ENCODE measurements at places on chromosomes 7 and 10. TPM values are rescaled to one million over a fixed set of nuclear protein-coding genes. Genes with fewer than 3 reads are reported as not detected.

DNA sequence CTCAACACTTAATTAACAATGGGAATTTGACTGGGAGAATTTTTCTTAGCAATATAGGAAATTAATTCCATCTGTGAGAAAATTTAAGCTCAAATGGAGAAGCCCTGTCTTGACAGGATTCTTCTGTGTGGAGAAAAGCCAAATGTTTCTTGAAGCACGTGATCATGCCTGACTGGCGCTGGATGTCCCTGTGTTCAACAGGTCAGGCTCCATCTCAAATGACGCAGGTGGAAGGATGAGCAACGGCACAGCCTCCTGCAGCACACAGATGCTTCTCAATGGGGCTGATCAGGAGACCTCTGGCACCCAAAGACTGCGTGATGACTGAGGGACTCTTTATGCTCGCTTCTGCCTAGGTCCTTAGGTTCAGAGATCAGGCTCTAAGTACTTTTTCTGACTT, 143.8 kb downstream of the RSU1 start:
- DNase-seq: no peak

DNA sequence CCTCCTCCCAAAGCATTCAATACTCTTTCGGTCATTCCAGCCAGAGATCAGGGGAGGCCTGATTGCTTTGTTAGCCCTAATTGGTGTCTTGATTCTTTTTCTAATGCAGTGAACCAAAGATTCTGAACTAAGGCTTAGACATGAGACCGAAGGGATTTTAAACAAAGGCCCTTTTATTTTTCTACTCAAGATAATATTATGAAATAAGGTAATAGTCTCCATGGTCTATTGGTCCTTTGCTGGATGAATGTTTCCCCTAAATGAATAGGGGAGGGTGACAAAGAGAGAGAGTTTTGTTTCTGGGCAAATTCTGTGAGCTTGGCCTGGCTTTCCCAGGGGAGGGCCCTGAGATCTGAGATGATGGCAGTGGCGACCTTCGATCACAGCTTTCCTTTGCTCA, 449.1 kb downstream of the TYW1 start:
- DNase-seq: no peak

- DNase-seq: no peak
Observed at GRCh38 chr10:74652664-74653063, 173.7 kb upstream of the KAT6B start.

DNA sequence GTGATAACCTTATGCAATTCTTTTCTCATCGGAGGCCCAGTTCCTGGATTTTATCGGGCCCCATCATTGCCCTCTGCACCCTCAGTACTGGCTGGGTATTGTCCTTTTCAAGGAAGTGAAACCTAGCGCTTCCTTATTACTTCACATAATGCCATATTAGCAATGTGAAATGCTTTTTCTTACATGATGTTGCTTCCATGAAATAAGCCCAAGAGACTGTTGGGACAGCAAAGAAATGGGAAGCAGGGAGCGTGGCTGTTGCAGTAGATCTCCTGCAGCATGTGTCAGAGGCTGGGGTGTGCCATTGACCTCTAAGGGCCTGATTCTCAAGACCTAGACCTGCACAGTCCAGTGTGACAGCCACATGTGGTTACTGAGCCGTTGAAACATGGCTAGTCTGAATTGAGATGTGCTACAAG, 8.1 kb downstream of the CHN2 start:
- no peak for DNase-seq

DNA sequence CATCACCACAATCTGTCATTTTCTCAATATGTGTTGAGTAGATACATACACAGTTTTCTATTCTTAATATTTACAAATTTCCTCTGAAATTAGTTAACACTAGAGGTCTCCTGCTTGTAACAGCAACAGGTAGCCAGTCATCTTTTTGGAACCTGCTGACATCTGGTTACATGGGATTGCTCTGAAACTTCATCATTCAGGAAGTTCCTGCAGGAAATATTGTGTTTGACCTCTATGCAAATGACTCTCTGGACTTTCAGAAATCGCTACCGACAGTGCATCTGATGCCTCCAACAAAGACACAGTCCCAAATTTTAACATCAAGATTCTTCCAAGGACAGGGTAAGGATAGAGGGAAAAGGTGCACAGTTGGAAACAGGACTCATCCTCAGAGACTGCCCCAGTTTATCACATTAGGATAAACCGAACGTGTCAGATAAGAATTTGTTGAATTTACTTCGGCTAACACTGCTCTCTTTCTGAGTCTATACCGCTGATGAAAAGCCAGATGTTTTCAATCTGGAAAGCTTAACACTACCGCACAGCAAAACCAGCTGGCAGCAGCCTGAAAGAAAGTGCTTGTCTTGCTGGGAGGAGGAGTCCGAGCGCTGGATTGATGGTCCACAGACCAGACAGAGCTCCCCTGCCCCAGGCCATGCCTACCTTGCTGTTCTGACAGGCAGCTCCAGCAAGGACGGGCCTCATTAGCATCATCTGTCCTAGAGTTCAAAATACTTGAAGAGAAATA, 633.4 kb downstream of the PARD3 start:
- no peak for DNase-seq

GRCh38 chr7:98085674-98086073, 21.0 kb upstream of the LMTK2 start:
- no peak for DNase-seq

GRCh38 chr7:70598976-70599375, 533.0 kb upstream of the GALNT17 start:
- DNase-seq: no peak

DNA sequence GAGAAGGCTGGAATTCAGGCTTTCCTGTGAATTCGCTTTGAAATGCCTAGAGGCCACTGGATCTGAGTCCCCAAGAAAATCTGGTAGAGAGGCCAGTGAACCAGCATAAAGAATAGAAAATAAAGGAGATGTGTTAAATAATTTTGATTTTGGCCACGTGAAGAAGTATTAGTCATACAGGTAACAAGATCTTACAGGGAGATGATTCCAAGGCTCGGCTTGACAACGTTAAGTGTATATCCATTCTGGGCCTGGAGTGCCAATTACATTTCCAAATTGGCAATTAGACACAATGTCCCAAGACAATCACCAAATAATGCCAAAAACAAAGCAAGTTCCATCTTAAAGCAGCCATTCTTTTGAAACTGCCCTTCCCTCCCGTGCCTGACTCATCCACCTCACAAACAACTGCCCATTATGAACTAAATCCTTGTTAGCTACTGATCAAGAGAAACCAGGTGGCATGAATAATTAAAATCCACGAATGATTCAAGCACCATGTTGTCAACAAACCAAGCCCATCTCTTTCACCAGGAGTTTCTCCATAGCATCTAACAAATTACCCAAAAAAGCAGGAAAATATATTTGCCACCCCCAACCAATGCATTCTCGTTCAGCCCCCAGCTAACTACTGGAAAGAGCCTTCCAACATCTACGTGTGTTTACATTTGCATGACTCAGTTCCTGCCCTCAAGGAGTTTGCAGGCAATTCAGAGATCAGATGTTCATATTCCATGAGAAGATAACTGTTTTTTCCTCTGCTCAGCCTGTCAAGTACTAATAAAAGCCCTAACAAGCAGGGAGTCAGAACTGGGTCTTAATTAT, 8.5 kb downstream of the KCNMA1 start:
- DNase-seq: no peak

Gene ADIRF
- total RNA-seq: 607 TPM

Gene GTF2IRD1
- total RNA-seq: 12.4 TPM

- peak; percentile 51 for DNase-seq
Observed at GRCh38 chr10:70880077-70880534, 8.3 kb downstream of the PCBD1 start.

Gene MYOZ1
- not detected for total RNA-seq

DNA sequence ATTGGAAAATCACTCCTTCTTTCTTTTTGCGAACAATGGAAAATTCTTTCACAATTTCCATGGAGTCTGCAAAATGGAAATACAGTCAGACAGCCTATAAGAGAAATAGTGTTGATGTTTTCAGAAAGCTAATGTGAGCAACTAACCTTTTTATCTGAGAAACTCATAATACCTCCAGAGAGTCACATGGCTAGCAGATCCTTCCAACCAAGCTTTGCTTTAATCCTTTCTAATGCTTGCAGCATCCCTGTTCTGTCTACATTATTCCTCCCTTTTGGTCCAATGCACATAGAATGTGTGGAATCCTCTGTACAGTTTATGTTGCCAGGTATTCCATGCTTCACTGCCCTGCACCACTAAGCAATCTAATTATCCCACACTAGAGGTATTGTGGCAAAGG, 717.5 kb upstream of the LRRN3 start:
- DNase-seq: no peak
